ENCODE measurements at places on chromosomes 3 and 15.

DNA sequence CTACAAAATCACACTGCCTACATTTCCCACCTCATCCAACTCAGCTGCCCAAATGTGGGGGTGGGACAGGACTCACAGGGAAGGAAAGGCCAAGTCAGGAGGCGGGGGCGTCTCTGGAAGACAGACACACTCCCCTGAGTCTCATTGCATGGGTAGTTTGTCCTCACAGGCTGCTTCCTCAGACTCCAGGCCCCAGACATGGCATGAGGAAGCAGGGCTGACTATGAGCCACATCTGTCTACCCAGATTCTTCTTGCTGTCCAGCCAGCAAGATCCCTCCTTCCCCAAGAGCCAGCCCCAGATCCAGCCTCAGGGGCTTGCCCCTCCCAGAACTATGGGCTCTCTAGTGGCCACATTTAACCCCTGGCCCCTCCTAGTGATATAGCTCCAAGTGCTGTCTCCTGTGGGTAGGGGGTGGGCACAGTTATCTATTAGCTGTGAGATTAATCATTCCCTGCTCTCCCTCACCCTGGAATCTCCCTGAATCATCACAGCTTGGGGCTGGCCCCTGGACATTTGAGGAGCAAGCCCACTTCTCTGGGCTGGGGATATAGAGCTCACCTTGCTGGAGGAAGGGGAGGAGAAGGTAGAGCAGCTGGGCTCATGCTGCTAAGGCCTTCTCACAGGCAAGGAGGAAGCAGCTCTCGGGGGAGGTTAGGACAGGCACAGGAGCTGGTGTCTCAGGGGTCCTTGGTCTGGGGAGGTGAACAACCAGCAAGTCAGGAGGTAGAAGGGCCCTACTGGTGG, 2.1 kb upstream of the CCDC33 start:
- DNase-seq = no peak

DNA sequence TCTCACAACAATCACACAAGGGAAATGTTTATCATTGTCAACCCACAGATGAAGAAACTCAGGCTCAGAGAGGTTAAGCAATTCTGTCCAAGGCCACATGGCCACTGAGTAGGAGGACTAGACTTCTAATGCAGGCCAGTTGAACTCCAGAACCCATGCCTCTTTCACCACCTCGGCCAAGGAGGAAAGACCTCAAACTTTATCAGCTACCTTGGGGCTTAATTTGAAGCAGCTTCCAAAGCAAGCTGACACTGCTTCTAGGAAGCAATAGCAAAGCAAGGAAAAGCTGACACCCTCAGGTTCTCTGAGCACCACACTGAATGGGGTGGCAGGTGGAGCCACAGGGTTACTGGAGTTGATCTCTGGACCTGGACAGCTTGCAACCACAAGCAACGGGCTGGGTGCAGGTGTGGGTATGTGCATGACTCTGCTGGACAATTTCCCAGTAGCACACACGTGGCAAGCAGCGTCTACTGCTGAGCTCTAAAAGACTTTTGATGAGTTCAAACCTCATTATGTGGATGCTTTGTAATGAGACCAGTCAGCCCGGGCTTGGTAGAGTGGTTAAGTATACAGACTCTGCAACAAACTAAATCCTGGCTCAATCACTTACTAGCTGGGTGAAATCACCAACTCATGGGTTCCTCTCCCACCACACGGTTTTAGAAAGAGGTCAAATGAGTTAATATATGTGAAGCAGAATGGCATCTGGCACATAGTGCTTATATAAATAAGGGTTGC, 23.1 kb downstream of the CCNL1 start:
- peak; percentile 26 for DNase-seq

- DNase-seq = no peak
Measured at GRCh38 chr3:150302246-150302645, 105.9 kb upstream of the TSC22D2 start.

- no peak for DNase-seq
Measured at GRCh38 chr3:4052706-4053105, 250.5 kb upstream of the SETMAR start.

DNA sequence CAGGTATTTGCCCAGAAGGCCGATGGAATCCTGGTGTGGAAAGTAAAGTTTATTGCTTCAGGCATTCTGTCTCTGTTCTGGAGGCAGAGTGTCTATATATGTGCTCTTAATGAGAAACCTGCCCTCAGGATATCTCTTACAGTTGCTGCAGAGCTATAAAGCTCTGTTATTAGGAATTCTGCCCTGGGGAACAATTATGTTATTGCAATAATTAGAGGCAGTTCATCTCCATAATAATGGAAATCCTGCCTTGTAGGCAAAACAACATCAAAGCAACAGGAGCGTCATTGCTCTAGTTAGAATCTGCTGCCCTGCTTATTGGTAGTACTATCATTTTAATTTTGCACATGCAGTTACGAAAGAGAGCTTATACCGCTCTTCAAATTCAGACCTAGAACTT, 175.6 kb downstream of the IL5RA start:
- DNase-seq = no peak

GRCh38 chr3:119380697-119381096, 82.7 kb downstream of the TMEM39A start:
- no peak for DNase-seq
